ENCODE measurements at places on chromosomes 13 and 19.

DNA sequence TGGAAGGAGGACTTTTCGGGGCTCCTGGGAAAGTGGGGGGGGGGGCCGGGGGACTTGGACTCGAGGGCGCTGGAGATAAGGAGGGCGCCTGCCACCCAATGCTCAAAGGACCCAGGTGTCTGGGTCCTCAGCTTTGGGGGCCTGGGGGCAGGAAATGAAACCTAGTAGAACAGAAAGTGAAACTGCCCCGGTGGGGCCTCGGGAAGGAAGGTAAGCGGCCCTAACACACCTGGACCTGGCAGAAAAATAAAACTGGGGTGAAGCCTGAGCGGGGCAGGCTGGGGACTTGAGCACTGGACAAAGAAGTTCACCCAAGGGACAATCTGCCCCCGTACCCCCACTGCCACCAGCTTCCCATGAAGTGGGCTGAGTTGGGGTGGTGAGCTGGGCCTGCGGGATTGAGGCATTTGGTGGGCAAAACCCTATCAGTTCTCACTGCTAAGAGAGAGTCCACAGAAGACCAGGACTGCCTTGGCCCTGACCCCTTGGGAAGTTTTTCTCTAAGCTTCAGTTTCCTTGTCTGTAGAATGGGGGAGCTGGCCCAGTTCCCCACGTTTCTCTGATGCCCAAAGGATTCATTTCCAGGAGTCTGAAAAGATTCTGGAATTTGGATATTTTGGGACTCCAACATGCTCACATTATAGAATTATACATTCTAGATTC lies 2.3 kb downstream of the PRKD2 start:
- DNase-seq: no peak

GRCh38 chr19:41223431-41224234 lies 4.6 kb downstream of the AXL start:
- DNase-seq: no peak

- no peak for DNase-seq
These were observed 253.1 kb upstream of the IPO5 start for GRCh38 chr13:97700306-97700848.

DNA sequence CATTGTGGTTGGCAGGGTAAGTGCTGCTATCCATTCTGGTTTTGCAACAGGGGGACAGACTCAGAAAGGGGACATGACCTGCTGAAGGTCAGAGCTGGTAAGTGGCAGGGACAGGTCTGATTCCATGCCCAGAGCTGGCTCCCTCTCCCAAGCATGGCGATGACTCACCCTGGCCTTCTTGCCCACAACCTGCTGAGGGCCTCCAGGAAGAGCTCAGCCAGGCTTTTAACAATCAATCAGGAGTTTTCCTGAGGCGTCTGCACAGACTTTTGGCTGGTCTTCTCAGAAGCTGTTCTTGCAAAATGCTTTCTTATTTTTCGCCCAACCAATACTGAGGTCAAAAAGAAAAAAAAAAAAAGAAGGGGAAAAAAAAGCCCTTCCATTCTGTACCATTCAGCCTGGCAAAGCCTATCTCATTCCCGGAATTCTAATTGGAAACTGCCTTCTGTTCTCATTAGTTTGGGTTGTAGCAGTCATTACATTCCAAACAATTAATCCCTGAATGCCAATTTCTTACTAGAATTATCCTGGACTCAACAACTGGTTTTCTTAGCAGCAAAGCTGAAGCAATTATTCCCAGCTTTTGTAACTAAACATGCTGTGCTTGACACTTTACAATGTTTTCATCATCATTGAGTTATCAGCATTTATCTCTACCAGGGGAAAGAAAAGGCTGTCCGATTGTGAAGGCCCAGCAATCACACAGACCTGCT lies 17.7 kb downstream of the SIAH3 start:
- no peak for DNase-seq

GRCh38 chr13:22644941-22645340 lies 535.8 kb upstream of the SGCG start:
- DNase-seq: no peak

- DNase-seq: no peak
These were observed 138.2 kb downstream of the KCNRG start for GRCh38 chr13:50153401-50153800.

GRCh38 chr19:38658462-38659306 lies 11.2 kb downstream of the ACTN4 start:
- DNase-seq: no peak

DNA sequence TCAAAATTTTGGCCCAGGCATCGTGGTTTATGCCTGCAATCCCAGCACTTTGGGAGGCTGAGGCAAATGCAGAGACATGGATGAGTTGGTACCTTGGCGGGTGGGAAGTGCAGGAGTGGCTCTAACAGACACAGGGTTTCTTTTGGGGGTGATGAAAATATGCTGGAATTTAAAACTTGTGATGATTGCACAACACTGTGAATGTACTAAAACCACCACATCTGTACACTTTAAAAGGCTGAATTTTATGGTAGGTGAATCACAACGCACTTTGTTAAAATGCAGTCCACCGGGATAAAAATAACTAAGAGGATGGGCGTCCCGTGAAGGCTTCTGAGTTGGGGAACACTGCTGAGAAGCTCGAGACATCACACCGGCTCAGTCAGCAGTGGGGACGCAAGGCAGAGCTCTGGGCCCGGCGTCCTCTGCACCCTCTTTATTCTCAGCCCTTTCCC lies 47.1 kb downstream of the MLLT1 start:
- DNase-seq: no peak

- DNase-seq: no peak
These were observed 1447.5 kb downstream of the EFNB2 start for GRCh38 chr13:105087945-105088344.

DNA sequence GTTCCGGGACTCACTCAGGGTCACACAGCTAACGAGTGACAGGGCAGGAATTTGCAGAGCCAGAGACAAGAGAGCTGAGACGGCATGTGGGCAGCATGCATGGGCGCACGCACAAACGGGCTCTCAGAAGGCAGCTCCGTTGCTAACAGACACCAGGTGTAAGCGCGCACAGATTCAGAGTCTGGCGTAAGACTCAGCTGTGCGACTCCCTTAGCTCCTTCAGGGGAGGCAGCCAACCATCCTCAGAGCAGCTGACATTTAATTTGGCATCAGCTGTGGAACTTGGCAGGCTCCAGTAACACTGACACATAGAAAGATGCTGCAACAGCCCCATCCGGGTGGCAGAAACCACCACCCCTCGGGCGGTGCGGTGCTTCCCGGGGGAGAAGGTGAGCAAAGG lies 7.5 kb upstream of the TM6SF2 start:
- no peak for DNase-seq

- DNase-seq: no peak
These were observed 31.0 kb upstream of the KATNAL1 start for GRCh38 chr13:30338331-30338851.

GRCh38 chr13:79456656-79457365 lies 24.1 kb upstream of the NDFIP2 start:
- no peak for DNase-seq

DNA sequence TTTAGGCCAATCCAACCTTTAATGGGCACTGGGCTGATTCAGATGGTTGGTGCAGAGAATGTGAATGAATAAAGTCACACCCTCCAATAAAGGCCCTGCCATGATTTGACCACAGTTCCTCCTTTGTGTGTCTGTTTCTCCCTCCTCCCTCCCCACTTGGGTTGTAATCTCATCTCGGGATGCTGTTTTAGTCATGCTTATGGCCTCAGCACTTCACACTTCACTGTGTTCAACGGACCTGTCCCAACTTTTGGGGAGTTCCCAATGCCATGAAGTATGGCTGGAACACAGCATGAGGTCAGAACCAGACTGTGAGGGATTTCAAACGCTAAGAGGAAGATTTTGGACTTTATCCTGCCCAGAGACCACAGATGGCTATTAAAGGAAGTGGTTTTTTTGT lies 5.6 kb upstream of the RAB8A start:
- DNase-seq: no peak

DNA sequence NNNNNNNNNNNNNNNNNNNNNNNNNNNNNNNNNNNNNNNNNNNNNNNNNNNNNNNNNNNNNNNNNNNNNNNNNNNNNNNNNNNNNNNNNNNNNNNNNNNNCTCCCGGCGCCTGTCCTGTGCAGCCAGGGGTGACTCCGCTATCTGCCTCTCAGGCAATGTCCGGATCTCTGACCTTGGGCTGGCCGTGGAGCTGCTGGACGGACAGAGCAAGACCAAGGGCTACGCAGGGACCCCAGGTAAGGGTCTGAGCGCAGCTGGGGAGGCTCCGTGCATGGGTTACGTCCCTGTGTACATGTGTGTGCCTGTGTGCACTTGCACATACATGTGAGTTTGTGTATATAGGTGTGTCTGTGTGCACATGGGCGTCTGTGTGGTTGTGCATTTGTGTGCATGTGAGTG lies 36.1 kb upstream of the TMEM255B start:
- no peak for DNase-seq

- DNase-seq: no peak
These were observed 104.6 kb downstream of the COL4A2 start for GRCh38 chr13:110411688-110412059.

DNA sequence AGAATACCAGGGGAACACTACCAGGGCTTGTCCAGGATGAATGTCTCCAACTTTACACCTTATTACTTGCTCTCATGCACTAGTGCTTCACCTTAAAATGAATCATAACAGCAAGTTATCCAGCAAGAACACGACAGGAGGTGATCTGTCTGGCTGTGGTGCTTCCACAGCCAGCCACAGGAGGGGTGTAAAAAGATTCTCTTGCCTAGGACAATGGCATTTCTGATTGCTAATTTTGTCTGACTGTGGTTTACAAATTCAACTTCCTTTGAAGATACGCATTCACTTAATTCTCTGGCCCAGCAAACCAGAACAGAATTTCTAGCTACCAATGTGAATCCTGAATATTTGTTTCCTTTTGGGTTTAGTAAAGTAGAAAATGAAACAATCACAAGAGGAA lies 23.1 kb upstream of the COG3 start:
- no peak for DNase-seq

- DNase-seq: no peak
These were observed 100.6 kb upstream of the FRY start for GRCh38 chr13:31930901-31931522.

DNA sequence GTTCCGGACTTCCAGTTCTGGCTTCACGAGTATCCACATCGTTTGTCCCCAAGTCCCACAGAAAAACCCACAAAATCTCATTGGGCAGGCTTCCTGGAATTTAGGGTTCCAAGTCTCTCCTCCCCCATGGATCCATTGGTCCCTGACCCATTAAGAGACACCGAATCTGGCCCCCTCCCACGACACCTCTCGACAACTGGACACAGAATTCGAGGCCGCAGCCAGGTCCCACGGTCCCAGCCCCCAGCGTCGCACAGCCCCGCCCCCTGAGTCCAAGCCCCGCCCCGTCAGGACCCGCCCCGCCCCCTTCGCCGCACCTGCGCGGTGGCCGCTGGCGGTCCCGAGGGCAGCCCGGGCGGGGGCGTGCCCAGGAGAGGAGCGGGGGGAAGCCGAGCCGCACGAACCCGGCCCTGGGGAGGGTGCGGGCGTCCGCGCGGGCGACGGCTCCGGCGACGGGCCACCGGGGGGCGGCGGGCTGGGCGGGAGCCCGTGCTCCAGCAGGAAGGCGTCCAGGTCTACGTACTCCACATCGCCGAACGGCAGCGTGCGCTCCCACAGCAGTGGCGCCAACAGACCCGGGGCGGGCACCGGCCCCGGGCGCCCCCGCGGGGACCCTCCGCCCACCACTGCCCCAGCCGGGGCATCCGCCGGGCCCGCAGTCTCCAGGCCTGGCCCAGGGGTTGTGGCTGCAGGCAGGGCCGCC lies 1.8 kb downstream of the DBP start:
- no peak for DNase-seq

- no peak for DNase-seq
These were observed 10.9 kb downstream of the KASH5 start for GRCh38 chr19:49398931-49399330.

DNA sequence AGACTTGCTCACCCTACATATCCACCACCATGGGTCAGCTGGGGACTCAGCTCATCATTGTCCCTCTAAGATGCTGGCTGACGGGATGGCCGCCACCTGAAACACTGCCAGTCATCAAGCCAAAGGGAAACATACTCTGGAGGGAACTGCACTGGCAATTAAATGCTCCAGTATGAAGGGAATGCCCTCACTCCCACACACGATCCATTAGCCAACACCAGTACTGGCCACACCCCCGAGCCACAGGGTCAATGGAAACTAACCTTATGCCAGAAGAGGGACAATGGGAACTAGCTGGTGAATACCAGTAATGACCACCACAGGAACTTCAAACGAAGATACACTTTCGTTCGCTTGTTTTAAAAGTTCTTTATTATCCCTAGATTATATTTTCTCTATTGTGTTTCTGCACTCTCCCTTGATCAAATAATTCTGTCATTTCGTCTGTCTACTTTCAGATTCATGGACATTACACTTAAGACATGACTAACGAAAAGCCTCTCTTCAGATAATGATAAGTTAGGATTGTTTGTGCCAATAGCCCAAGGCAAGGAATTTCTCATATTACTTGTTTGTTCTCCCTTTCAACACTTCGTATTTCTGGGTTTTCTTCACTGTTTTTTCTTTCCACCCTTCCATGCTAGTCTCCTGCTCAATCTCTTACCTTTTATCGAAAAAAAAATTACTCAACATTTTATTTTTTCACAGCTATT lies 1.7 kb upstream of the ZNF507 start:
- DNase-seq: no peak

DNA sequence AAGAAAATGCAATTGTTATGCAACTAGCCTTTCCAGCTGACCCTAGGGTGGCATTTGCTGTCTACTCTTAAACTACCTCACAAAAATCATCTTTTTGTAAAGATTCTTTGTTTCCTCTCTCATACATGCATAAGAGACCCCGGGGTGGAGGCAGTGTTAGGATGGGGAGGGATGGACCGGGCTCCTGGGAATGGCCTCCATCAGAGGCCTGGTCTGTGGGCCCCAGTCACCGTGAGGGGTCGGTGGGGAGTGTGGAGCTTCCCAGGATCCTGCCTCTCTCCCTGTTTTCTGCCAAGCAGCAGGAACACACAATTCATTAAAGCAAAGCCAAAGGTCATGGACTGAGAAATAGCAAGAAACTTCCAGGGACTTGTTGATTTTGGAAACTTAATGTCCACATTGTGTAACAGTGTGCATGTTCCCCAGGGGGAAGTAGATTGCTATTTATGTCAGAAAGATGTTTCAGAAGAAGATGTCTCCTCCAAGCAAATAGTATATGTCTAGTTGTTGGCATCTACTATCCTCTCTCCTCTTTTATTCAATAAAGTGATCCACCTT lies 241.4 kb downstream of the ENOX1 start:
- no peak for DNase-seq

DNA sequence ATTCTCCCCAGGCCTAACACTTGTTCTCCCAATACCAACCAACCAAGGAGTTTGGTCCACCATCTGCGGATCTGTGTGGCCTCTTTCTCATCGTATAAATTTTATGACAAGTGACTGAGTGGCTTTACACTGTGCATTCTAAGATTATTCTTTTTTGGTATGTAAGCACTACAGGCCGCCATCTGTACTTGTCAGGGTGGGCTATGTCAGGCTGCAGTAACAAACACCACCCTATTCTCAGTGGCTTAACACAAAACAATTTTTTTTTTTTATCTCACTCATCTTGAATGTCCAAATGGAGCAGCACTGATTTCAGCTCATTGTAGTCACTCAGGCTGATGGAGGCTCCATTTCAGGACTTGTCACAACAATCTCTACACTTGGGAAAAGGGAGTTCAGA lies 412.7 kb upstream of the MIR17HG start:
- DNase-seq: no peak

Measured in NCI-H2107 (cell line).